IPS-NIHi11 (cell line): ENCODE measurements at places on chromosomes 4 and X.
A peak's percentile ranks its signal among the peaks of the same experiment; 100 is the strongest.

- no peak for DNase-seq
Observed at GRCh38 chr4:42627885-42628646, 28.8 kb downstream of the ATP8A1 start.

- no peak for DNase-seq
Observed at GRCh38 chr4:133130171-133130570, 18.9 kb upstream of the PCDH10 start.

- DNase-seq: peak; percentile 64
Observed at GRCh38 chrX:65581661-65582339, 47.2 kb upstream of the LAS1L start.

DNA sequence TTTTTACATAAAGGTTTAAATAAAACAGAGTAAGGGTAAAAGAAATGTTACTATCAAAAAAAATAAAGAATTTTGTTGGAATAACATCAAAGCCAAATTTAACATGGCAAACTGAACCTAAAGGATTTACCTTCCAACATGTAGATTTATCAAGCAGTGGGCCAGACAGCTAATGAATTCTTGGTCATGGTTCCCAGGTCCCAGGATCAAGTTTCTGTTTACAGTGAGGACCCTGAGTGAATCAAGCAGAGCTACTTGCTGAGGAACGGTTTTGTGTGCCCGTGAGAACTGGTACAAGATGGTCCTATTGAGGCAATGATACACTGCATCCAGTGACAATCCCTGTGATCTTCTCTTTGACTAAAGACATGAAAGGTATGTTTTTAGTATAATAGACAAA is 157.1 kb downstream of the CDS1 start:
- no peak for DNase-seq

DNA sequence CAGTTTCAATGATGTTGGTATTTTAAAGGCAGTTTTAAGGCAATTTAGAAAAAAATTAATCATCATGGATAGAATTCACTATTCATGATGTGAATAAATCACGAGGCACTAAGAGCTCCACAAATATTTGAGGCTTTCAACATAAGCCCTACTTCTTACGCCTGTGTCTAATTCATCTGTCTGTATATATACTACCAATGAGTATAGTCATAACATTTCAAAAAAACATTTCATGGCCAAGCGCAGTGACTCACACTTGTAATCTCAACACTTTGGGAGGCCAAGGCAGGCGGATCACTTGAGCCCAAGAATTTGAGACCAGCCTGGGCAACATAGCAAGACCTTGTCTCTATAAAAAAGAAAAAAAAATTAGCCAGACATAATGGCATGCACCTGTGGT is 56.5 kb downstream of the FBXL5 start:
- DNase-seq: no peak

GRCh38 chr4:76010576-76010975 is 3.3 kb upstream of the CXCL9 start:
- DNase-seq: no peak

GRCh38 chrX:136652822-136653723 is 5.1 kb downstream of the CD40LG start:
- no peak for DNase-seq

- peak; percentile 60 for DNase-seq
Observed at GRCh38 chrX:129726307-129727111, 12.3 kb upstream of the XPNPEP2 start.

GRCh38 chr4:108185252-108185651 is 16.5 kb upstream of the LEF1 start:
- no peak for DNase-seq

- DNase-seq: no peak
Observed at GRCh38 chrX:118496763-118497079, 1.1 kb downstream of the DOCK11 start.

- no peak for DNase-seq
Observed at GRCh38 chrX:110159865-110160264, 157.0 kb downstream of the TMEM164 start.

DNA sequence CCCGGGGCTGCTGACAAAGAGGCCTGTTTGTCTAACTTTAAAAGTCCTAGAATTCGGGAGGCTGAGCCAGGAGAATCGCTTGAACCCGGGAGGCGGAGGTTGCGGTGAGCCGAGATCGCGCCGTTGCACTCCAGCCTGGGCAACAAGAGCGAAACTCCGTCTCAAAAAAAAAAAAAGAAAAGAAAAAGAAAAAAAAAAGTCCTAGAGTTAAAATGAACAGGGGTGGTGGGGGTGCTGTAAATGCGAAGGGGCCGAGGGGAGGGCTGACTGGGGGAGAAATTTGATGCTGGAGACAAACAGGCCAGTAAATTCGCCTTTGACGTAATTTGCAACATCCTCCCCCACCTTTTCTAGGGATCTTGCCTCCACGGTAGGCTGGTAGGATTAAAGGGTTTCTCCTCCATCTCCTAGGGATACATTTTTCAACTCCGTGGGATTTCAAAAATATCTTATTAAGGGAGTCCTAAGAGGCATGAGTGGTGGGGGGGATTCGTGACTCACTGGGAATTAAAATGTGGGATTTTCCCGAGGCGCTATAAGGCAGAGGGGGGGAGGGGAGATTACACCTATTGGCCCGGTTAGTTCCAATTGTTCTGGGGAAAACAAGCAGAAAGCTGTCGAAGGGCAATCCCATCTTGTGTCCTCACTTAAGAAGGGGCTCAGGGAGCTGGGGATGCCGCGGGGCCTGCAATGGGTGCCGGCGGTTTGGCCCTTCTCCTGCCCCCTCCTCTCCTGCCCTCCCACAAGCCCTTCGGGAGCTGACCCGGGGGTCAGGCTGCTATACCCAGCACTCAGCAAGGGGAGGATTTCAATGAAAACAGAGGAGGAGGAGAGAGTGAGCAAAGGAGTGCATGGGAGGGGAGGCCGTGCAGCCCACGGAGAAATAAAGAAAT is 3.0 kb upstream of the BCOR start:
- no peak for DNase-seq

DNA sequence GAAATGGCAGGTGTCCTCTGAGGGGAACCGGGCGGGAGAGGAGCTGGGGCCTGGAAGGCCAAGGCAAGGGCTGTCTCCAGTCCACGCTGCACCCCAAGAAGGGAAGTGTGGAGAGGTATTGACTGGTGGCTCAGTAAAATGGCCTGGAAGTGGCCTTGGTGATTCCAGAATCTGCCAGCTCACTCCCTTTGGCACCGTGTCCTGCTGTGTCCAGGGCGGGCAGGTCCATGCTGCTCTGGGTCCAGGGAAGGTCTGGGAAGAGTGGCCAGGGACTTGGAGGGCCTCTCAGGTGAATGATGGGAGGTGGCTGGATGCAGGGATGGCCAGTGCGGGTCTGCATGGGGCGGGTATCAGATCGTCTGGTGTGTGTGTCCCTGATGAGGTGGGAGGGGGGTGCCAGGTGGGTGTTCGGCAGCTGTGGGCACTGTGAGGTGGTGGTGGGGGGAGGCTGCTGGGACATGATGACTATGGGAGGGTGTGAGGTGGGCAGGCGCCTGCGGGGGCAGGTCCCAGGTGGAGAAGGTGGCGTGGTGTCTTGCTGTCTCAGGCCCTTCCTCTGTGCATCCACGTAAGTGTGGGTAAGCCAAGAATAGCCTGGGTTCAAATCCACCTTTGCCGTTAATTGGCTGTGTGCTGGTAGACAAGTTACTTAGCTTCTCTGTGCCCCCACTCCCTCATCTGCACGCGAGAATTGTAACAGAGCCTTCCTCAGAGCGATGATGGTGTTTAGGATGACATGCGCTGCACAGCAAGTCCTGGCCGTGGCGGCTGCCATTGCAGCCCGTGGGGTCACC is 17.7 kb downstream of the RGS12 start:
- no peak for DNase-seq

- DNase-seq: no peak
Observed at GRCh38 chr4:103482471-103482870, 237.3 kb downstream of the TACR3 start.

DNA sequence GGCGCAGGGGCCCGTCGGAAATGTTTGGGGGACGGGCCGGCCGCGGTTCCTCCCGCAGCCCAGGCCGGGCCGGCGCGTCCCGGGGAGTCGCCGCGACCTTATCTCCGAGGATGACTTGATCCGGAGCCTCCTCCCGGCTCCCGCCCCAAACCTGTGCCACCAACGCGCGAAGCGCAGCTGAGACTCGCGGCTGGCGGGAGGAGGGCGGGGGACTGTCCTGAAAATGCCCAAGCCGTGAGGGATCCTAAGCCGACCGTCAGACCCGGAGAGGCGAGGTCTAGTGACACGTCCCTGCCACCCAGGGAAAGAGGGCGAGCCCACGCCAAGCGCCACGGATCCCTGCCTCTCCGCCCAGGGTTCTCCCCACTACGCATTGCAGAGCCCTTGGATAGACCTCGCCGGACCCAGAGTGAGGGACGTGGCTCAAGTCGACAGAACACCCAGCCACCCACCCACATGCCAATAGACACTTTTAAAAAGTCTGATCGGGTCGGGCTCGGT is 26.9 kb downstream of the UTP14A start:
- DNase-seq: no peak

DNA sequence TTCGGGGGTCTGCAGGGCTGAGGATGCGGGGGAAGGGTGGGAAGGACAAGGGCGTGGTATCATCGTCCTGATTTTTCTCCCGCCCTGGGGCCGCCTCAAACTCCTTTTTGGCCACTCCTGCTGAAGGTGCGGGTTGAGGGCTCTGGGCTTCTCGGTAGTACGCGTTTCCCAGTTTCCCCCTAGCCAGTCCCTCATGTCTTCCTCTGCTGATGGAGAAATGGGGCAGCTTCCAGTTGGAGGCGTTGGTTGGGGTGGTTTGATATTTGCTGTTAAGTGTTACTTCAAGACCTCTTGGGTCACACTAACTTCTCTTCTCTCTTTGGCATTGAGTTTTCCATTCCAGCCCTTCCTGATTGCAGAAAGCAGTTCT is 482 bp downstream of the GSTCD start:
- no peak for DNase-seq

DNA sequence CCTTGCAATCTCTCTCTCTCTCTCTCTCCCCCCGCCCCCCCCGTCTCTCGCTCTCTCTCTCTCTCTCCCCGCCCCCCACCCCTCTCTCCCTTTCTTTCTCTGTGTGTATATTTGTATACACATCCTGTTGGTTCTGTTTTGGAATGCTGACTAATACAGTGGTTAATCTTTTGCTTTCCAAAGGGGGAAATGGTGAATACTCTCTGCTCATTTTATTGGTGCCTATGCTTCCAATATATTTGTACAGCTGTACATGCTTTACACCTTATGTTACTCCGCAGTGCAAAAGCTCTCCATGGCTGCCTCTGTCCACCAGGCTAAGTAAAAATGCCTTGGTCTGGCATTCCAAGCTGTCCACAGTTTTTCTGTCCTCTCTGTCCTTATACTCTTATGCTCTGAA is 158.8 kb downstream of the RBMX2 start:
- no peak for DNase-seq

DNA sequence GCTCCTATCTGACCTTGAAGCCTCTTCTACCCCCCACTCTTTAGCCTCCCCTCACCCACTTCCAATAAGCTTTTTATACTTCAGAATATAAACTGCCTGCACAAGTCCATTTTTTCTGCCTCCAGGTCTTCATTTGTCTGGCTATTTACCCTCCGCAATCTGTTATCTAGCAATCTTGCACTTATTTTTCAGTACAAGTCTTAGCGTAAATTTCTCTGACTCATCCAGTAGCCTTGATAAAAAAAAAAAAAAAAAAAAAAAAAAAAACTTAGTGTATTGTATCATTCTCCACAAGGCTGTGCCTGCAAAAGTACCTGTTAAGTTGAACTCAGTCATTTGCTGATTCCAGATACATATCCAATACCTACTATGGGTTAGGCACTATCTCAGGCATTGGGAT is 219.5 kb upstream of the DKK2 start:
- no peak for DNase-seq

GRCh38 chrX:72492499-72492898 is 80.1 kb downstream of the HDAC8 start:
- no peak for DNase-seq

- DNase-seq: no peak
Observed at GRCh38 chr4:30768277-30768676, 48.1 kb downstream of the PCDH7 start.

GRCh38 chr4:94653095-94653649 is 104.6 kb upstream of the BMPR1B start:
- no peak for DNase-seq

- no peak for DNase-seq
Observed at GRCh38 chr4:123599061-123599919, 202.7 kb downstream of the SPRY1 start.

GRCh38 chr4:38664706-38665401 is 855 bp downstream of the KLF3 start:
- peak; percentile 44 for DNase-seq

- DNase-seq: no peak
Observed at GRCh38 chr4:98786866-98787265, 128.5 kb upstream of the TSPAN5 start.

GRCh38 chr4:153222707-153223426 is 18.6 kb downstream of the TRIM2 start:
- peak; percentile 75 for DNase-seq

DNA sequence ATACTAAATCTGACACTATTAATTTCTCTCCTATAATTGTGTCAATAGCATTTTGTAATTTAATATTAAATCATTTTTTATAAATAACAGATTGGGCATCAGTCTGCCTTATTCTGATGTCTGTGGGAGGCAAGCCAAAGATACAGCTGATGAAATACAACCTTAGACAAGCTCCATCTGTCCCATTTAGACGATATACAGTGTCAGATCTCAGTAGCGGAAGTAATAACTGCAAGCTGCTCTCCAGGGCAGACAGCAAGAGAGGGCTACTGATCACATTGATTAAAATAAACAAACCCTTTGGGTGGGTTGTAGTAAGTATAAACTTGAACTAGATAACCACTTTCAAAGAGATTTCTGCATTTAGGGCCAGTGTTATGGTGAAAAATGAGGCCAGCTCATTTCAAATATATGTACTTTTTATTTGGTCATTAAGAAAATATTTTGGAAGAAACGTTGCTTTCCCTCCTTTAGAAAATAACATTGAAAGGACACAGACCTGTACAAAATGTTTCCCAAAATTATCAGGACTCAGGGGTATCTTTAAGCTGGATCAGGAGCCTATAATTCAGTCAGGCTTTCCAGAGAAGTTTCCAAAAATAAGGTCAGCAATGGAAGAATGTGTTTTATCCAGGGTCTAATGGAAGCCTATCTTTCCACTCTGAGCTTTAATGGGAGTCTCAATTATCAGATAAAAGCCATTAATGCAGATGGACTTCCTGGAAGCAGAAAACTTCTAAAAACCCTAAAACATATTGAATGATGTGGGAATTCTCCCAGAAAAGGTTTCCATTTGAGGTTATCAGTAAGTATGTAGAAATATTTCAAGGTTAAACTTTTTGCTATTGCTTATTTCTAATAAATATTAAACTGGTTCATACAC is 1028.8 kb upstream of the IGFBP7 start:
- no peak for DNase-seq

DNA sequence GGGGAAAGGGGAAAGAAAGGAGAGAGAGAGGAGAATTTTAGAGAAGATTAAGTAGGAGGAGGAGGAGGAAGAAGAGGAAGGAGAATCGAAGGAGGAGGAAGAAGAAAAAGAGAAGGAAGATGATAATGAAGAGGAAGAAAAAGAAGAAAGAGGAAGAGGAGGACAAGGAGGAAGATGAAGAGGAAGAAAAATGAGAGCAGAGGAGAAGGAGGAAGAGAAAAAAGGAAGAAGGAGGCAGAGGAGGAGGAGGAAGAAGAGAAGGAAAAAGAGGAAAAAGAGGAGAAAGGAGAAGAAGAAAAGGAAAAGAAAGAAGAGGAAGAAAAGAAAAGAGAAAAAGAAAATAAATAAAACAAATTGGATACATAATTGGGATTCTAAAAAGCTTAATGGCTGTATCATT is 181.4 kb downstream of the ARHGAP6 start:
- no peak for DNase-seq
